HepG2 (cell line): ENCODE measurements at places on chromosomes 11 and 22.

- no peak for DNase-seq
Measured at GRCh38 chr22:47155131-47155885, 392.9 kb downstream of the TBC1D22A start.

- DNase-seq, result no peak
Measured at GRCh38 chr11:32253706-32254105, 162.8 kb downstream of the RCN1 start.

- DNase-seq, result no peak
Measured at GRCh38 chr22:18954990-18955571, 19.0 kb upstream of the PRODH start.

GRCh38 chr22:48346311-48346710, 1481.4 kb downstream of the BRD1 start:
- DNase-seq, result no peak

DNA sequence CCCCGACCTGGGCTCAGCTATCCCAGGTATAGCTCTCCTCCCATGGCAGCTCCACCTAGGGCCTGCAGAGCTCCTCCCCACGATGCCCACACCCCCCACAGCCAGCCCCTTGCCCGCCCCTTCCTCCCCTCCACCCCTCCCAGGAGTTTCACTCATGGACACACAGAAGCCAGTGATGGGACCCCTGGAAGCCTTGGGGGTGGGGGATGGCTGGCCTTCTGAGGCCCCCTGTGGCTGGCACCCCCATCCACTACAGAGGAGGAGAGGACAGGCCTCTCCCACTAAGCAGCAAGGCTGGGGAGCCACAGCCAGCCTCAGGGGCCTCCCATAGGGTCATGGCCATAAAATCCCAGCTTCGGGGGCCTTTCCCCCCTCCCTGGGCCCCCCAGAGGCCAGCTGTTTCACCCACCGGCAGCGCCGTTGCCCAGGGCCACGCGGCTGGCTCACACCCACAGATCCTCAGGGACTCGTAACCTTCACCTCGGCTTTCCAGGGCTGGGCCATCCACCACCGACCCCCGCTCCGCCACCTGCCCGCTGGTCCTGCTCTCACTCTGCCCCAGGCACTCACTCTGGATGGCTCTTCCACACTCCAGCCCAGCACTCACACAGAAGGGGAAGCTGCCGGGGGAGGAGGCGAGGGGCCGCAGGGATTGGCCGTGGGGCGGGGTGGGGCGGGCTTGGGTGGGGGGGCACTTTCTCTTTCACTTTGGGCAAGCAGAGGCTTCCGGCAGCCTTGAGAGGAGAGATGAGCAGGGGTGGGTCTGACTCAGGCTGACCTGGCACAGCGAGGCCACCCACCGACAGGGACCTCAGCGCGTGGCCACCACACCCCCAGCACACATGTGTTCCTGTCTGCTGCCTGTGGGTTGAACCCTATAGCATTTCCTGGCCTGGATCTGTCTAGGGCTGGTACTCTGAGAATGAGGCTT, 2.2 kb downstream of the SLC25A22 start:
- peak; percentile 79 for DNase-seq

GRCh38 chr11:112345166-112345565, 84.5 kb upstream of the PLET1 start:
- DNase-seq, result no peak

DNA sequence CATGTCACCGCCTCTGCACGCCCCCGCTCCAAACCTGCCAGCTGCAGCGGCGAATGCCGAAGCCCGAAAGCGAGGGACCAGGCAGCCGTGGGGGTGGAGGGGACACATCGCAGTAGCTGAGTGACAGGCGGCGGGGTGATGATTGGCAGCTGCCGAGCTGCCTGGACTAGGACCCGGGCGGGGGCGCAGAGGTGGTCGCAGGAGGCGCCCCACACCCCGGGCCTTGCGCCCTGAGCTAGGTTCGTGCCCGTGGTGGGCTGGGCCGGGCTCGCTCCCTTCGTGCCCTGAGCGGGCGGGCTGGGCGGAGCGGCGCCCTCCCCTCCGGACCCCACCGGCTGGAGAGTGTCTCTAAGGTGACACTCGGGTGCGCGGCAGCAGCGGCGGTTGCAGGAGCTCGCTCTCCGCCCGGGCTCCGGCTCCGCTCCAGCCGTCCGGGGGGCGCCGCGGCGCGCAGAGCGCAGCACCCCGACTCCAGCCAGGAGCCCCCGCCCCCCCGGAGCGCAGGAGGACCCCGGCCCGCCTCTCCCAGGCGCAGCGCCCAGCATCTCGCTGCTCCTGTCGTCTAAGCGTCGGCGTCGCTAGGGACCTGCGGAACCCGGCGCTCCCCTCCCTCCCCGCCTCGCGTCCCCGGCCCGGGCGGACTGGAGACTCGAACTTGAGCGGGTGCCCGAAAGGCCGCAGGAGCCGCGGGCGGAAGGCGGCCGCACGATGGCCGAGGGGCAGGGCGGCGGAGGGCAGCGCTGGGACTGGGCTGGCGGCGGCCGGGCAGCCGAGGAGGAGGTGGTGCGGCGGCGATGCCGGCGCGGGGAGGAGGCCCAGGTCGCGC, 14.5 kb upstream of the DGKZ start:
- no peak for DNase-seq

DNA sequence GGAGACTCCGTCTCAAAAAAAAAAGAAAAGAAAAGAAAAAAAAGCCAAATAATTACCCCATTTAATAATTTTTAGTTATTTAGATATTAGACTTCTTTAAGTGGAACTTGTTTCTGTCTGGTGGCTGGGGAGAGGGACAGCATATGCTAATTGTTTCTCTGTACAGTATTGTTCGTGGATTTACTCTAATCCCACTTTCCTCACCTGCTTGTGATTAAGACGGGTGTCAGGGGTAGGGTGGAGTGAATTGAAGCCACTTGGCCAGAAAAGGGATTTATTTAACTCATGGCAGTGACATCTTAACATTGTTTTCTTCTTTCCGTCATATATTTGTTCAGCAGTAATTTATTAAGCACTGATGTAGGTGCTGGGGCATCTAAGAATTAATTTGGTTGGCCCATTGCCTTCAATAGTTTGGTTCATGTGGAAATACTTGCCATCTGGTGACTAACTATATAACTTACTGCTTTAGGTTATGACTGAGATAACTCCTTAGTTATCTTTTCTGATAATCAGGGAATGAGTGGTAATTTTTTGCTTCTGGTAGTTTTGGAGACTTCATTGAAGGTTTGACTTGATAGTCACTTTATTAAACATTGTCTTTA, 4.6 kb downstream of the TNRC6B start:
- no peak for DNase-seq

GRCh38 chr11:66268952-66269905, 790 bp downstream of the RAB1B start:
- peak; percentile 58 for DNase-seq

DNA sequence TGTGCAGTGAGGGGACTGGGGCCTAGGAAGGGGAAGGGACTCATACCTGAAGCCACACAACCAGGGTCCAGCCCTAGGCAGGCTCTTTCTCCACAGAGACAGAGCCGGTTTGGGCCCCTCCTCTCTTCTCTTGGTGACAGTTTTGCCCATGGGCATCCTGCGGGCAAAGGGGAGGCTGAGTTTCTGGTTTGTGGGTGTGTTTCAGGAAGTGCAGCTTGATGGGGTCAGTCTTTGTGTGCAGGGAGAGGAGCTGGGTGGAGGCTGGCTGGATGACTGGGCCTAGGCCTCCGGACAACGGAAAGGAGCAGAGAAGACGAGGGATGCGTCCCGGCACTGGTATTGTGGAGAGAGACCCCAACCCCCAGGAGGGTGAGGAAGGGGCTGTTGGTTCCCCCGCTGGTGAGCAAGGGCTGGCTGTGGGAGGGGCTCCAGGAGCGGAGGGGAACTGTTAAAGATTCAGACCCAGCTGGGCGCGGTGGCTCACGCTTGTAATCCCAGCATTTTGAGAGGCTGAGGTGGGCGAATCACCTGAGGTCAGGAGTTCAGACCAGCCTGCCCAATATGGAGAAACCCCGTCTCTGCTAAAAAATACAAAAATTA, 23.4 kb upstream of the CELSR1 start:
- no peak for DNase-seq

DNA sequence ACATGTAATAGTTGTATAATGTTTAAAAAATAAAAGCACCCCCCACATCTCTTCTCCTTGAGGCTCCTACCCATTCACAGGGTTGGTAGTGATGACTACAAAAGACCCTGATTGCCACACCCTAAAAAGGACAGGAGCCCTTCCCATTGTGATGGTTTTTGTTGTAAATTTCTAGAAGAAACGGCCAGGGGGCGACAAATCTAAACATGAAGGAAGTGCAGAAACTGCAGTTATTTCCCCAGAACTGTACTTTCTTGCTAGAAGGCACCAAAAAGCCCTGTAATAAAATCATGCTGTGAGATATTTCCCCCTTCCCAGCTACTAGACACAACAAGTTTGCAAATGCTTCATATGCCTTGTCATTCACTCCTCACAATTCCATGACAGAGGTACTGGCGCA, 10.8 kb downstream of the PRR5L start:
- peak; percentile 36 for DNase-seq

DNA sequence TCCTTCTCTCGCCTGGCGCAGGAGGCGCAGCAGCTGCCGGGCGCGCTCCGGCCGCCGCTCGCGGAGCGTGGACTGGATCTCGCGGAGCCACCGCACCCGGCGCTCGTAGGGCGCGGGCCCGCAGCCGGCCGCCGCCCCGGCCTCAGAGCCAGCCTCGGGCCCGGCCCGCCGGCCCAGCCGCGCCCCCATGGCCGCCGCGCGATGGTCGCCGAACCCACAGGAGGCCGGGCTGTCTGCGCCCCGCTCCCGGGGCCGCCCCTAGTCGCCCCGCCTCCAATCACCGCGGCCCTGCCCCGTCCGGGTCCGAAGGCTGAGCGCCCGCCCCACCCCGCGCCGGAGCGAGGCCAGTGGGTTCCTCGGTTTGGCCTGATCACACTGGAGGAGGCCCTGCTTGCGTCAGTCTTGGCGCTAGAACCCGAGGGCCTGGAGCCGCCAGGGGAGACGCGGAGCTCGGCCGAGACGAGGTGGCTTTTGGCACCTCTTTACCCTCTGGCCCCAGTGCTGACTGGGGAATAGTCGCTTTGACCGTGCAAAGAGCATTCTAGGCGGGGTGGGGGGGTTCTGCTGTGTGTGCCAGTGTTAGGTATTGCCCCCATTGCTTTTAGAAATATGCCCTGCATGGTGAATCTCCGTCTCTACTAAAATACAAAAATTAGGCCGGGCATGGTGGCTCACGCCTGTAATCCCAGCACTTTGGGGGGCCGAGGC, at the start of gene LRRC75B:
LRRC75B (minus strand) TSS at position 223 of the 708 bp plus-strand sequence; CDS start at position 189, 34 bp downstream.
- DNase-seq, result peak; percentile 85

DNA sequence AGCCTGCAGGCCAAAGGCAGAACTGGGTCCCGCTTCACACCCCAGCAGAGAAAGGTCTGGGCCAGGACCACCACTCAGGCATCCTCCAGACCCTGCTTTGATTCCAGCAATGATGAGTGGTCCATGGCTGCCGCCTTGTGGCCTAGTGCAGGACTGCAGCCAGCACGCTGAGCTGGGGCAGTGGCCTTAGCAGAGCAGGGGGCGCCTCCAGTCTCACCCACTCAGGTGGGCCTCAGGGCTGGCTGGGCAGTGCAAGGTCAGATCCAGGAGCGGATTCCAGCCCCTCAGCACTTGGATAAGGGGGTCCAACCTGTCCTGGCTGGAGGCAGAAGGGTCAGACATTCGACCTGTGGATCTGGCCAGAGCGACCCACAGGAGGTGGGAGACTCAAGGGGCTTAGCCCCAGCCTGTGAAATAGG, 9.6 kb upstream of the PDE2A start:
- peak; percentile 33 for DNase-seq

DNA sequence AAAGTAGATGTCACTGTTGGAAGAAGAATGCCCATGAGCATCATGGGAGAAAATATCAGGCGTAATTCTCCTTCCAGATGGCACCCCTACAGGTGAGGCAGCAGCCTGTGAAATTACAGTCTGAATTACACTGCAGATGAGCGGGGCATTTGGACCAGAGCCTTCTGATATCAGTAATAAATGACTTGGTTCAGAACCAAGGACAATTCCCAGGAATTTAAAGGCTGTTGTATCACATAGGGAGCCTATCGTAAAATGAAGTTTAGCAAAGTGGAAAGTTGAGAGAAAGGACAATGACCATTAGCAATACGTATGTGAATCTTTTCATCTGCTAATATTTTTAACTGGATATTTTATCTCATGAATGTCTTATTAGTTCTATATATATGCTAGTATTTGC, 61.3 kb downstream of the PRMT3 start:
- DNase-seq, result no peak

DNA sequence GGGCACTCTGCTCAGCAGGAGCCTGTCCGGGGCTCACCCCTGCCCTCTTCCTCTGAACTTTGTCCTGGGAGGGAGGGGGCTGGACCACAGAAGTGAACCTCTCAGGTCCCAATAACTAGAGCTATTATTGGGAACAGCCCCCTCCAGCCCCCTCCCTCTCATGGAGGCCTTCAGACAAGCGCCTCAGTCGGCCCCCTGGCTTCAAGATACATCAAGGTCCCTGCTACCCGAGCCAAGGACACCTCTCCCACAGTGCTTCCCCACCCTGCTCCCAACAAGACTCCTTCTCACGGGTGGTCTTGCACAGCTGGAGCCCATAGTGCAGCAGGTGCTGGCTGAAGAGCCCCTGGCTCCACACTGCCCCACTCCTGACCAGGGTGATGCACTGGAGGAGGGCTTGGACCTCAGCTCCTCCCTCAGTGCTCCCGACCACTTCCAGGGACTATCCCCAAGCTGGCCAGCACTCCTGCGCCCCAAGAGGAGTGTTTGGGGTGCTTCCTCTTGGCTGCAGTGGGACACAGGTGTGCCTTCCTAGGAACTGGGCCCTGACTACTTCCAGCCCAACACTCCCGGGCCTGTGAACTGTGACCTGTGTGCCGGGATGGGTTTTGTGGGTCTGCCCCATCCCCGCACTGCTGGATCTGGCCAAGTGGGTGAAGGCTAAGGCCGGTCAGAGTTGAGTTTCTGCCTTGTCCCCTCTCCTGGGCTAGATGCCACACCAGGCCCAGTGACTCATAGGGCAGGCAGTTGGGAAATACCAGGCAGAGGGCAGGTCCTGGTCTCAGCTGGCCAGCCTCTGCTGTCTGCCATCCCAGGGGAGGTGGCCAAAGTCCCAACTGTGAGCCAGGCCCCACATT, 2.2 kb downstream of the PNPLA2 start:
- DNase-seq, result peak; percentile 70

- peak; percentile 54 for DNase-seq
Measured at GRCh38 chr11:72821920-72822799, 7.9 kb downstream of the ATG16L2 start.
